ENCODE measurements at places on chromosomes 1 and 21.

DNA sequence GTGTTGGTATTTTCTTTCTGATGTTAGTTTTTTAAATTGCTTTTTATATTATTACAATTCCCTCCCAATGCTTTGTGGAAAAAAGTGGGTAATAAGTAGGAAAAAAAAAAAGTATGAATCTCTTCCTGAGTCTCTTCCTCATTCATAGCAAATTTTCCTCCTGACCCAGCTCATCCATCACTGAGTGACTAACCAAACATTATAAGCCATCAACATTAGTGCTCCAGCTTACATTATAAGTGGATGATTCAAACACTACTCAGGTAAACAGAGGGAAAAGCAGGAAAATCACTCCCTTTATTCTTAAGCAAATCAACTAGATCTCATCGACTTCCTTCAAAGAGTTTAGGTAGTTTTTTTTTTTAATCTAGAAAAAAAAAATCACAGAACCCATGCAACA lies 15.4 kb upstream of the SAMD13 start:
- ATAC-seq: no peak

GRCh38 chr1:218488986-218489385 lies 143.8 kb downstream of the TGFB2 start:
- no peak for ATAC-seq

DNA sequence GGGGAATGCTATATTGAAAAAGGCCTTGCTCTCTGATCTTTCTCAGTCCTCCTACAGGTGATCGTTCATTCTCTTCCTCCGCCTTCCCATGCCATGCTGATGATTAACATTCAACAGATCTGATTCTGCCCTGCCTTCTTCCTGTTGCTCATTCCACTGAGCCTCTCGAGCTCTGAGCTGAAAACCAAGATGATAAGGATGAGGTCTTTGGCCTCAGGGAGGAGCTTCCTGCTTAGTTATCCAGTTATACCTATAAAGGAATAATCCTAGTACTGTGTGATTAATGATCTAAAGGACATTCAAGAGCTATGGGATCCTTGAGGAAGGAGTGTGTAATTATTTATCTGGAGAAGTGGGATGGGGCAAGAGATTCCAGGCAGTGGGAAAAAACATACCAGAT lies 25.2 kb upstream of the MAP3K7CL start:
- no peak for ATAC-seq

GRCh38 chr1:29502225-29502910 lies 266.0 kb downstream of the PTPRU start:
- ATAC-seq: no peak

DNA sequence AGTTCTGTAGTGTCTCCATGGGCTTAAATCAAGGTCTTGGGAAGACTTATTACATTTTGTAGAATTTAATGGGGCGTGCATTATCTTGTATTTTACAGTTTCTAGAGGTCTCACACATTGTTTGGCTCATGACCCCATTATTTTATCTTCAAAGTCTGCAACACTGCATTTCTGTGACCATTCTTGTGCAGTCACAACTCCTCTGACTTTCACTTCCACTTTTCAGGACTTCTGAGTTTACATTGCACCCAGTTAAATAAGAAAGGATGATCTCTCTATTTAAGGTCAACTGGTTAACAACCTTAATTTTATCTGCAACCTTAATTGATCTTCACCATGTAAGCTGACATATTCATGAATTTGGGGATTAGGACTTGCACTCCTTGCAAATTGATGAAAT lies 1186.6 kb downstream of the MRPL39 start:
- ATAC-seq: no peak

- no peak for ATAC-seq
Observed at GRCh38 chr21:31860851-31861250, 12.0 kb upstream of the HUNK start.
